Caco-2 (cell line): ENCODE measurements at places on chromosomes 7 and 10.

DNA sequence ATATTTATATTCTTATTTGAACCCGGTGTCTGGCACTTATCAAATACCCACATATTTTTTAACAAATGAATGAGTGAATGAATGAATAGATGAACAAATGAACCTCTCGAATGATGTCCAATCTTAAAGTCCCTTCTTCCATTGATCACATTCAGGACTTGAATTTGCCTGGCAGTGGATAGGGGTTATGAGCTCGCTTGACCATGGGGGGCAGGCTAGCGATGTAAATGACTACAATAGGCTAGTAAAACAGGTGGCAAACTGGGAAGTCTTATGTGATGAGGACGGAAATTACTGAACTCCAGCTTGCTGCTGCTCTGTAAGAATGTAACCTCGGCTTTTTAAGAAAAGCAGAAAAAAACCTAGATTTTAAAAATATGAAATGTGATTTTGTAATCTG, 247.7 kb upstream of the DKK1 start:
- peak; percentile 47 for DNase-seq

- DNase-seq, result no peak
Observed at GRCh38 chr10:8048281-8049008, 6.0 kb upstream of the GATA3 start.

GRCh38 chr10:77512219-77512578, 125.4 kb downstream of the KCNMA1 start:
- DNase-seq, result no peak

DNA sequence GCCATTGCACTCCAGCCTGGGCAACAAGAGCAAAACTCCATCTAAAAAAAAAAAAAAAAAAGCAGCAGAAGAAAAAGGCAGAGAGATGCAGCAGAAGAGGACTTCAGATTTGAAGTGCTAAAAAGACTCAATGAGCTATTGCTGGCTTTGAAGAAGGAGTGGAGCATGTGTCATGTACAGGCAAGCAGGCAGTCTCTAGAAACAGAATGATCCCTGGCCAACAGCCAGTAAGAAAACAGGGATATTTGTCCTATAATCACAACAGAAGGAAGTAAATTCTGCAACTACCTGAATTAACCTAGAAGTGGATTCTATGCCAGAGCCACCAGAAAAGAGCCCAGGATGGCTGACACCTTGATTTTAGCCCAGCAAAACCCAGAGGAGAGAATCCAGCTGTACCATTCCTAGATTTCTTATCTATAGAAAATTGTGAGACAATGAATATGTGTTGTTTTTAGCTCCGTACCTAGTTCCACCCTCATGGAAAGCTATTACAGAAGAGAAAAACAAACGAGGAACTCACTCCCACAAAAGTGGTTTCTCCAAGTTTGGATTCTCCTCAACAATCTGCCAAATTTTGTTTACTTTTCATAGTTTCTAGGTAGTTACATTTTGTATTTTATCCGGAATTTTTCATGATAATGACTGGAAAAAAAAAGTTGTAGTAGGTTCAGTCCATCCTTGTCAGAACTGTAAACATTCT, 198.2 kb upstream of the GNAI1 start:
- DNase-seq, result no peak

- DNase-seq, result no peak
Observed at GRCh38 chr7:158404031-158404761, 183.4 kb downstream of the PTPRN2 start.

DNA sequence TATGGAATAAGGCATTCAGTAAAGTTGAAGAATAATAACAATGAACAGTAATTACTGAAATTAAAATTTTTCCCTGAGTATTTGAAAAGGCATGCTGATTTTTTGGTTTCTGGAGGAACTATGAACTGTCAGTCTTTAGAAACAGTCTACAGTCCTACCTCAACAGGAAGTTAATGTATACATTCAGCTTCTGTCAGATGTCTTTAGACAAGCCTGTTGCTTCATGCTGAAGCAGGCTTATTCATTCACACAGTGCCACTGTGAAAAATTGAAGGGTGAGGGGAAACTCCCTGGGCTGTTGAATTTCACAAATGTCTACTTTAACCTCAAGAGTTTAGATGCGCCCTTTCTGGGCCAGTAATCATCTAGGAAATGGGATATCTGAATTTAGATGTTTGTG, 3.5 kb downstream of the NRF1 start:
- DNase-seq, result no peak

GRCh38 chr10:69123747-69124562, at the start of gene VPS26A:
Gene VPS26A, plus strand, starts transcription at chr10:69124178. Its CDS starts 100 bp downstream, at chr10:69124278.
- DNase-seq, result peak; percentile 100

- DNase-seq, result no peak
Observed at GRCh38 chr7:122622682-122623081, 76.2 kb downstream of the RNF133 start.

DNA sequence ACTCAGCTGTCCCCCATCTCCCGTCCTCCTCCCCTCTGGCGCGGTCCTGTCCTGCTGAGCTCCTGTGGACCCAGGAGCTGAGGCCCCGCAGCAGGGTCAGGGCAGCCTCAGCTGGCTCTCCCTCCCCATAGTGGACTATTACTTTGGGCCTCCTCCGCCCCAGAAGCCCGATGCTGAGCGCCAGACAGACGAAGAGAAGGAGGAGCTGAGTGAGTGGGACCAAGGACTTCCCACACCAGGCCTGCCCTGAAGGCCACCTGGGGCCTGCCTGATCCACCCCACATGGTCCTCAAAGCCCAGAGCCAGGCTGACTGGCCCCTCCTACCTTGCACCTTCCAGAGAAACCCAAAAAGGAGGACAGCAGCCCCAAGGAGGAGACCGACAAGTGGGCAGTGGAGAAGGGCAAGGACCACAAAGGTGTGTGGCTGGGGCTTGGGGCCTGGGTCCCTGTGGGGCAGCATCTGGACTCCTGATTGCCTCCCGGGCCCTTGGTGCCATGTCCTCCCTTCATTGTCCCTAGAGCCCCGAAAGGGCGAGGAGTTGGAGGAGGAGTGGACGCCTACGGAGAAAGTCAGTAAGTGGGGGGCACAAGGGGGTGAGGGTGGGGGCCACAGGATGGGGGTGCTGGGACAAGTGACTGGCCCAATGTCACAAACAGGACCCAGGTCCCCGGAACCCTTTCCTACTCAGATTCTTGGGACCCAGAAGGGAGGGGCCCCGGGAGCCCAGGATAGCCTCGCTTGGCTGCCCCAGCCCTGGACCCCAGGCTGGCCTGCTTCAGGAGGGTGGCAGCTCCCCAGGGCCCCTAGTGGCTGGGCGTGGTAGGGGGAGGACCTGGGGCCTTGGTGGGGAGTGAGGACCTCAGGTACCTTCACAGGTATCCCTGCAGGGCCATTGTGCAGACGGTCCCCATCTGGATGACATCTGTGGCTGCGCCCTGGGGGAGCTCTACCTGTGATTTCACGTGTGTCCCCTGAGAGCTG, 4.9 kb downstream of the AEBP1 start:
- peak; percentile 28 for DNase-seq

DNA sequence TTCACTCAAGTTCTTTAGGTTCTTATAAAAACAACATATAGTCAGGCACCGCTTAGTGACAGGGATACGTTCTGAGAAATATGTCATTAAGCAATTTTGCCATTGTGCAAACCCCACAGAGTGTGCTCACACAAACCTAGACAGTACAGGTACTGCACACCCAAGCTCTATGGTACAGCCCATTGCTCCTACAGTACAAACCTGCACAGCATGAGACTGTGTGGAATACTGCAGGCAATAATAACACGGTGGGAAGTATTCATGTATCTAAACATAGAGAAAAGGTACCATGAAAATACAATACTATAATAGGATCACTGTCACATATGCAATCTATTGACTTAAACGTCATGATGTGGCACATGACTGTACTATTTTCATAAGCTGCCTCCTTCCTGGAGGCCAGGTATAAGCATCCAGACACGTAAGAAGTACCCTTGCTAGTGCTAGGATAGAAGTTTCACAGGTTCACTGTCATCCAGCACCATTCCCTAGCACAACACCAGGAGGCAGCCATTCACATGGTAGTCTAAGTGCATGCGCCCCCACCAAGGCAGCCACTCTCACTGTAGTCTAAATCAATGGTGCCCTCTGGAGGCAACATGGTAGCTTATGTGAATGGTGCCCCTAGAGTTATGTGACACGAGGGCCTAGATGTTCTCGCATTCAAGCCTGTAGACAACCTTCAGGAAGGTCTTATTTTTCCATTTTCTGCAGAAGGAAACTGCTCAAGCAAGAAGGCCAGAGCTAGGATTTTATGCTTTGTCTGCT, 98.5 kb downstream of the ARHGAP22 start:
- DNase-seq, result peak; percentile 74

GRCh38 chr7:83347945-83348444, 185.3 kb upstream of the PCLO start:
- DNase-seq, result peak; percentile 81

GRCh38 chr7:108246227-108246837, 116.2 kb upstream of the LAMB4 start:
- peak; percentile 78 for DNase-seq

DNA sequence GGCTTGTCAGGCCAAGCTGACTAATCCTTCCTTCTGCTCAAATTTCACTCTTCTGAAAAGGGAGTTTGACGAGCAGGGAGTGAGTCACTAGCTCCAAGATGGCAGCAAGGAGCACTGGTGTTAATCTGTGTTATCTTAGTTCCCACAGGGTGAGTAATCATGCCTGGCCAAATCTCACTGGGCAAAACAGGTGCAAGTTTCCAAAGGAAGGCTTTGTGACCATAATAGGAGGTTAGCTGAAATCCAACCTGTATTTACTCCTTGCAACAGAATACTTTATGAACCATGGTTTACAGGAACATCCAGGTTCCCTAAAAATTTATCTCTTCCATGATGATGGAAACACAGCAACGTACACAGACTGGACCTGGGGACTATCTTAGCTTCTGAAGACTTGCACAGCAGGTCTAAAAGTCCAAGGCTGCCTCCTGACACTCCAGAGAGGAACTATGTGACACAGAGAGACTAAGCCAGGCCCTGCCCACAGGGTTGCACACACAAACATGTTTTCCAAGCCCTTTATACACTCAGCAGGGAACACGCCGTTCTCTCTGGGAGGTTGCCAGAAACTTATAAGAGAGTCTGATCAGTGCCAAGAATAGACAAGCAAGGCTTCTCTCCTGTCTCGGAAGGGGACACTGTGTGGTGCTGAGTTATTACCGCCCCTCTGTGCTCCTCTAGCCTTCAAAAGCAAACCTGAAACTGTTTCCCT, 46.3 kb downstream of the PDK4 start:
- DNase-seq, result no peak

GRCh38 chr7:26007510-26007909, 144.5 kb upstream of the NFE2L3 start:
- DNase-seq, result peak; percentile 54

- peak; percentile 38 for DNase-seq
Observed at GRCh38 chr7:68246189-68246633, 1249.6 kb downstream of the TYW1 start.

- no peak for DNase-seq
Observed at GRCh38 chr10:116398224-116398623, 29.4 kb upstream of the PNLIPRP3 start.

GRCh38 chr7:4838626-4839334, 23.1 kb downstream of the PAPOLB start:
- no peak for DNase-seq

- DNase-seq, result no peak
Observed at GRCh38 chr7:70621954-70622600, 509.9 kb upstream of the GALNT17 start.

DNA sequence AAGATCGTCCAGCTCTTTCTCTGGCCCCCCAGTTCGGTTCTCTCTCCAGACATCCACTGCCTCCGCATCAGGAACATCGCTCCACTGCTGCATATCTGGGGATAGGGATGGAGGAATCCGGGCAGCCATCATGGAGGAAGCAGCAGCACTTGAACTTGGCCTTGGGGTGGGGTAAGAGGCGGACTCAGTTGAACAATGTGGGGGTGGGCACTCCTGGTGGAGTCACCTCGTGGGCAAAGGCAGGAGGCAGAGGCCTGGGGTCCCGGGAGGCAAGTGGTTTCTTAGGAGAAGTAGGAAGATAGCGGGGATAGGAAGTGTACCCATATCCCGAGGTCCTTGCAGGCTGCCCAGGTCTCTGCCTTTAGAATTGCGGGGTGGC, 98.3 kb downstream of the CHST15 start:
- peak; percentile 13 for DNase-seq

GRCh38 chr7:152402384-152403250, 33.2 kb downstream of the KMT2C start:
- no peak for DNase-seq

DNA sequence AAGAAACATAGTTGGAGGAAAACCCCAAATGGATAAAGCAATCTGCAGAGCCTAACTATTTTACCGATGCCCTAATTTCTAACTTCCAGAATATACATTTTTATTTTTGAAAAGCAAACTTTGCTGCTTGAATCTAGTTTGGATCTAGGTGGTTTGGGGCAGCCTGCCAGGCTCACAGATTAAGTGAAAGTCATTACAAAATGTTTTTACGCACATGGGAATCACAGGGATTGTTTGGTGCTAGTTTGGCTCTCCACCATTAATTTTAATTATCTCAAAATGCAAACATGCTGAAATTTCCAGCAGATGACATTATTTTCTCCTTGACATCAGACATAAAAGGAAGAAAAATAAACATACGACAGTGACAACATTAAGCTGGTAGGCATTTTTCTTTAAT, 166.7 kb upstream of the INHBA start:
- DNase-seq, result no peak

DNA sequence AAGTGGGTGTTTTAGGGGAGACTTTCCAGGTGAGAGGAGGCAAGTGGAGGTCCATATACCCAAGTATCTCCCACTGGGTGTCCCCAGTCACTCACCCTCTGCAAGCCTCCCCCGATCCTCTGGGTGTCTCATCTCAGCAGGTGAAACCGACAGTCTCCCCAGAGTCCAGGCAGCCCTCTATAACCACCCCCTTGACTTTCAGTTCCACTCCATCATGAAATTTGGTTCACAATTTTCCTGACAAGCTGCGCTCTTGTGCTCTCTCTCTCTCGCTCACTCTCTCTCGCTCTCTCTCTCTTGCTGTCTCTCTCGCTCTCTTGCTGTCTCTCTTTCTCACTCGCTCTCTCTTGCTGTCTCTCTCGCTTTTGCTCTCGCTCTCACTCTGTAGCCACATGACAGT, 8.1 kb upstream of the RABGEF1 start:
- no peak for DNase-seq

GRCh38 chr10:128804411-128804810, 662.6 kb upstream of the MGMT start:
- DNase-seq, result no peak

DNA sequence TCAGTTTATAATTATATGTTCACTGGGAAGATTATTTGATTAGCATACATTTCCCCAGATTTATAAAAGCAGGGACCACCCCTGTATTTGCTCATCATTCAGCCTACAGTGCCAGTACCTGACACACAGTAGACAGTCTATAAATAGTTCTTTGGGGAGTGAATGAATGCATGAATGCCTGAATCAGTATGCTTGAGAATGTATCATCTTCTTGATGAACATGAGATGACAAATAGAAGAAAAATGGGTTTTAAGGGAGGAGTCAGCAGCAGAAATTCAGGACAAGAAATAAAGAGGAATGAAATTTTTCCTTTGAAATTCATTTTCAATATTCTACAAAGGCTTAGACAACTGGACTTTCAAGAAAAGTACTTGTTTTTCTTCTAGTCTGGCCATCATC, 295.8 kb upstream of the LRRTM3 start:
- no peak for DNase-seq
